NCI-H1417 treated with DMSO at 0.1 percent for 48 hours (cell line): ENCODE measurements at places on chromosomes 16 and 17.

DNA sequence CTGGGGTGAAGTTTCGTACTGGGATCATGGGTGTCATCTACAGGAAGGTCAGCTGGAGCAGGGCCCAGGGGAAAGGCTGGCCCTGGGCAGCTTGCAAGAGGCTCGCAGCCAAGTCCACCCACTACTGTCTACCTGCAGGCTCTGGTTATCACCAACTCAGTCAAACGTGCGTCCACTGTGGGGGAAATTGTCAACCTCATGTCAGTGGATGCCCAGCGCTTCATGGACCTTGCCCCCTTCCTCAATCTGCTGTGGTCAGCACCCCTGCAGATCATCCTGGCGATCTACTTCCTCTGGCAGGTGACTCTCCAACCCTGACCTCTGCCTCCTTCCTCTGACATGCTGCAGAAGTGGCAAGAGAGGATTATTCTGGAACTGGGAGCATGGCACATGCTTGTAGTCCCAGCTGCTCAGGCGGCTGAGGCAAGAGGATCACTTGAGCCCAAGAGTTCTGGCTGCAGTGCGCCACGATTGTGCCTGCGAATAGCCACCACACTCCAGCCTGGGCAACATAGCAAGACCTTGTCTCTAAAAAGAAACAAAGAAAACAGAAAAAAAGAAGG, 29.2 kb downstream of the ABCC3 start:
- DNase-seq = no peak

GRCh38 chr17:82865774-82866395, 26.1 kb upstream of the ZNF750 start:
- peak; percentile 42 for DNase-seq

- DNase-seq = peak; percentile 53
These were observed 65.2 kb upstream of the TOB1 start for GRCh38 chr17:50931144-50931908.

- no peak for DNase-seq
These were observed 109.1 kb upstream of the CDC42EP4 start for GRCh38 chr17:73420897-73421296.

DNA sequence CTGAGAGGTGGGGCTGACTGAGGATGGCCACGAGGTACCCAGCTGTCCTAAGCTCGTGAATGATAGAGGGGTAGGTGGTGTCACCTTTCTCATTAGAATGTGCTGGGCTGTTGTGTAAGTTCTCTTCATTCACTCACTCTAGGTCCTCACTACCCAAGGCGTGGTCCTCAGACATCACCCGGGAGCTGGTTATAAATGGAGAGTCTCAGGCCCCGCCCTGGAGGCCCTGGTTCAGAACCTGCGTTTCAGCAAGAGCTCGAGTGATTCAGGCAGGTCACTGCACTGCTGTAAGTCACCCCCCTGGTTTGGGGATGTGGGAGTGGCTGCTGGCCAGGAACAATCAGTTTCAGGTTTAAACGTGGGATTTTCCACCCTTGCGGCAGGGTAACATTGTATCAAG, 139.8 kb downstream of the FOXL1 start:
- no peak for DNase-seq

DNA sequence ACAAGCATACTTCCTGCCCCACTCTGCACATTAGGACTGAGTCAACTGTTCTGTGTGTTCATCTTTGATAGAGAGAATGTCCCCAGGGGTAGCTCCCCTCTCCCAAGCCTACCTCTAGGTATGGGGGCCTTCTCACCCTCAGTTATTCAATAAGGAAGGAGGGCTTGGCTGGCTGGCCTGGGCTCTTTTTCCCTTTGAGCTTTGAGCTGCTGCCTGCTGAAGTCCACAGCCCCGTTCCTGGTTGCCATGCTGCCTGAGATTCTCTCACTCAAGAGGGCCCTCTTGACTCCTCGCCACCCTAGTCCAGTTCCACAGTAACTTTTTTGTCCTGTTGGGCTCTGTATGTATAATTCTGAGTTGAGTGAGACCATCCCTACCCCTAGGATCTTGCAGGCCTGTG, 5.1 kb downstream of the B3GNT9 start:
- no peak for DNase-seq

GRCh38 chr16:30053376-30054015, 12.1 kb upstream of the ALDOA start:
- DNase-seq = peak; percentile 28

DNA sequence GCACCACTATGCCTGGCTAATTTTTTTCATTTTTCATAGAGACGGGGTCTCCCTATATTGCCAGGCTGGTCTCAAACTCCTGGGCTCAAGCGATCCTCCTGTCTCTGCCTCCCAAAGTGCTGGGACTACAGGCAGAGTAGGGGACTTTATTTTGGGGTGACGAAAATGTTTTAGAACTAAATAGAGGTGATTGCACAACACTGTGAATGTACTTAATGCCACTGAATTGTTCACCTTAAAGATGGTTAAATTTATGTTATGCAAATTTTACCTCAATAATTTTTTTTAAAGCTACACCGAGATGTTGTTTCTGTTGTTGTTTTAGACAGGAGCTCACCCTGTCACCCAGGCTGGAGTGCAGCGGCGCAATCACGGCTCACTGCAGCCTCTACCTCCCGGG, 111.9 kb upstream of the SEC14L1 start:
- DNase-seq = no peak

- DNase-seq = no peak
These were observed 139.0 kb downstream of the RPTOR start for GRCh38 chr17:80683625-80684104.

DNA sequence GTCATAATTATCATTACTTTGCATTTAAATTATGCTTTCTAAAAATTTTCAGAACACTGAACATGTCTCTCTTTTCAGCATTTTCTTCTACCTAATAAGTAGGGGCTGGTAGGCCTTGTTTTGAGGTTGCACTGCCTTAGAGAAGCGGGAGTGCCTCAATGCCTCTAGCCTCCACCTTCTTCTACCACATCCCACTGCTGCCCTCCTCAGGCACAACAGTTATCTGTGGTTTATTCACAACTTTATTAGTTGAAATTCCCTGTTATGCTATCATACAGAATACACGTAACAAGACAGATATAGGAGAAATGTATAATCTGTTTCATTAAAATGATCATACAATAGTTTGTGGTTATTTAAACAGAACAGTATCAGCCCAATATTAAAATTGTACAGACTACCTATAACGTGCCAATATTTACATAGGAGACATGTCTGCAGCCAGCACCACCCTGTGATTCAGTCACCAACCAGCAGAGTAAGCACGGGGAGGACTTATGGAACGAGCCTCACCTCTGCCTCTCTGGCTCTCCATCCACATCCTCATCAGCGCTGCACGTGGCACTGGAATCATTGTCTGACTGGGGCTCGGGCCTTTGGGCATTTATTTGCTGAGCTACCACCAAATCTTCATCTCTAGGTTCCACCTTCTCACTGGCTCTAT, 101.2 kb downstream of the TTC19 start:
- DNase-seq = no peak

GRCh38 chr17:40916366-40916765, 21.1 kb downstream of the KRT23 start:
- no peak for DNase-seq

- no peak for DNase-seq
These were observed 130.4 kb downstream of the ABCC12 start for GRCh38 chr16:48025359-48025758.

DNA sequence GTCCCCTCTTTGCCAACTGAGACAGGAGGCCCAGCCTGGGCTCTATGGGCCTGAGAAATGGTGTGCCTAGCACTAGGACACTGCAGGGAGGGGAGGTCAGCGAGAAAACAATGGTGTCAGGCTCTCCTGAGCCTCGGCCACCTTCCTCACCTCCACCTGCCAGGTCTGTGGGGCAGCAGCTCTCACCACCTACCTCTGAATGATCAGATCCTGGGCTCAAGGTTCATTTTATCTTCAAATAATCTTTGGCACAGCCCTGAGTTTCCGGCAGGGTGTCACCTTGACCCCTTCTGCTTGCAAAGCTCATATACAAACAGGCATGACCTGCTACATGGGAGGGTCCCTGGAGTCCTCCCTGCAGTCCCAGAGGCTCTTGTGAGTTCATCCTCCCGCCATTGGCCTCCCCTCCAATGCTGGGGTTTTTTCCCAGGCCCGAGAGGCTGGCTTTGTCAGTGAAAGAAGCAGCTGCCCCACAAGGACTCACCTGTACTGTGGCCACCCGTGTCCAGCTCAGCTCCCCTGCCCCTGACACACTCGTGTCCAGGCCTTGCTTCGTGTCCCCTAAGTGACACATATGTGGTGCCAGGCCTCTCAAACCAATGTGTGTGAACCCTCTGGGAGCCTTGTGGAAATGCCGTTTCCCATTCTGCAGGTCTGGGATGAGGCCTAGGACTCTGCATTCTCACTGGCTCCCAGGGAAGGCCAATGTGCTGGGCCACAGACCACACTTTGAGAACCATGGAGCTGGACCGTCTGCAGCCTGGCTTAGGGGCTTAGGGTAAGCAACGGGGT, 176.8 kb upstream of the CIBAR2 start:
- DNase-seq = no peak

DNA sequence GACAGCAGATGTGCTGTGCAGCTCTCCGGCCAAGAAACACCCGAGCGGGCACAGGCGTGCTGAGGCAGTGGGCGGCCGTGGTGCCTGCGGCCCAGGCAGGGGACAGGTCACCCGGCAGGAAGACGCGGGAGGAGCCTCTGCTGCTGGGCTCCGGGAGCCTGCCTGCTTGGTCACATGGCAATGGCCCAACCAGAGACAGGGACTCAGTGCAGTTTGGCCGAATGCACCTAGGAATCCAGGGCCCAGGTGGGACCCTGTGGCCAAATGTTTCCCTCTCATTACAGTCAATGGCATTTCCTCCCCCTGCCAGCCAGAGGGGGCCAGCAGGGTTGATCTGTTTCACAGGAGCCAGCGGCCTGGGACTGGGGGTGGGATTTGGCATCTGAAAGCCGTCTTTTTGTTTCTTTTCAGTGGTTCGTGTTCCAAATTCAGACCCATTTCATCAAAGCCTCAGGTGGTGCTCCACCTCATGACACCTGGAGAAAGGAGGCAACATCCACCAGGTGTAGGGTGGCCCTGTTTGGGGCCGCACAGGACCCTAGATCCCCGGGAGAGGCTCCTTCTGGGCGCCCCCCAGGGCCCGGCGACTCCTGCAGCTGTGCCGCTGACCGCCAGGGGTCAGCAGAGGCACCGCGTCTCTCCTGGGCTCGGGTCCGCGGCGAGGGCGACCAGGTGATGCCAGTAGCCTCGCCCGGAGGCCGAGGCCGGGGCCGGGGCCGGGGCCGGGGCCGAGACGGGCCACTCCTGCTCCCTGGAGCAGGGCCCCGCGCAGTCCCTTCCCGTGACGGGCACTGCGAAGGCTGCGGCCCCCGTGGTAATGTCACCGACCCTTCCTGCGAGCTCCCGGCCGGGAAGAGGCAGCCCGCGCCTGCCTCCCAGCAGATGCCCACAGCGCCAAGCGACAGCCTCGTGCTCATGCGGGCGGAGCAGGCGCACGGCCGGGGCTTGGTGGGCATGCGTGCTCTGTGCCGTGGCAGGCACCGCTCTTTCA, 118.5 kb downstream of the C16orf78 start:
- DNase-seq = no peak

DNA sequence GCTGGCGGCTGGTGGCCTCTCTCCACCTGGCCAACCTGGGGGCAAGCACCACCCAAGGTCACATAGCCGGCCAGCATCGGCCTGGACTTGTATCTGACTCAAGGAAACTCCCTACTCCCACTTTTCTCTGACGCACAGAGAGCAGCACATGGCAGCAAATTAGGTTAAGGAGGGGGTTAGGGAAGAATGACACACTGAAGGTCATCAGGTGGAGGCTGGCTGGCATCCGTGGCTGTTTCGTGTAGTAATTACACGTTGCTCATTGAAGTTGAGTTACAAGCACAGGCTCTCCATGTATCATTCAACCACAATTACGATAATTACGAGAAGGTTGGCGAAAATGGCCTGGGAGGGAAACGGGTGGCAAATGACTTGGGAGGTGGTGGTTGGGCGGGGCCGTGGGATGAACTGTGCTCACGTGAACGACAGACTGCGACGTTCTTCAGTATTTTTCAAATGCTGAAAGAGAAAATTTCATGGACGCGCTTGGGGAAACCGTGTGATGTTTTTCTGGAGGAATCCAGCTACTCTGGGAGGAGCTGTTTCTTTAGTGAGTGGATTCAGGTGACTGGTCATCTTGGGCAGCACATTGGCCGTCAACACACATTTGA, 4.0 kb upstream of the METRNL start:
- peak; percentile 32 for DNase-seq

DNA sequence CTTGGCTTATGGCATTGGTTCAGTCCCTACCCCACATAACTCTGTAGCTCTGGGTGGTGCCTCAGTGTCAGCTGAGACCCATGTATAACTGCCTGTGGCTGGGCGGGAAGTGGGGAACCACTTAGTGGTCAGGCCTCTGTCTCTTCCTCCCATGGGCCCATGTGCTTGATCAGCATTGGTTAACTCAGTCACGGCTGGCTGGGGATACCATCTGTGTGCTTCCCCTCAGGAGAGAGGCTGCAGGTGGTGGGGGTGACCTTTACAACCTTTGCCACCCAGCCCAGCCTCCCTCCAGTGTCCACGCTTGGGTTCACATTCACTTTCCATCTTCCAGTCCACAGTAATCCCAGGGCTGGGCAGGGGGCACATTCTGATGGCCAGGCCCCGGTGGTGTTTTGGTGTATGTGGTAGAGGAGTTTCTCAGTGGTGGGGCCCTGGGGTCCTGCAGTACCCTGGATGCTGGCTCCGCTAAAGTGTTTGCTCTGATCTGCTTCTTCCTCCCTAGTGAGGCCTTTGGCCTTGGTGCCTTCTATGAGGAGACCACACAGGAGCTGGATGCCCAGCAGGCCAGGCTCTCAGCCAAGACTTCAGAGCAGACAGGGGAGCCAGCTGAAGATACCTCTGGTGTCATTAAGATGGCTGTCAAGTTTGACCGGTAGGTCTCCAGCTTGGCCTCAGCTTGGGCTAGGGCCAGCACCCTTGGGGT, 10.2 kb upstream of the NFATC3 start:
- no peak for DNase-seq

DNA sequence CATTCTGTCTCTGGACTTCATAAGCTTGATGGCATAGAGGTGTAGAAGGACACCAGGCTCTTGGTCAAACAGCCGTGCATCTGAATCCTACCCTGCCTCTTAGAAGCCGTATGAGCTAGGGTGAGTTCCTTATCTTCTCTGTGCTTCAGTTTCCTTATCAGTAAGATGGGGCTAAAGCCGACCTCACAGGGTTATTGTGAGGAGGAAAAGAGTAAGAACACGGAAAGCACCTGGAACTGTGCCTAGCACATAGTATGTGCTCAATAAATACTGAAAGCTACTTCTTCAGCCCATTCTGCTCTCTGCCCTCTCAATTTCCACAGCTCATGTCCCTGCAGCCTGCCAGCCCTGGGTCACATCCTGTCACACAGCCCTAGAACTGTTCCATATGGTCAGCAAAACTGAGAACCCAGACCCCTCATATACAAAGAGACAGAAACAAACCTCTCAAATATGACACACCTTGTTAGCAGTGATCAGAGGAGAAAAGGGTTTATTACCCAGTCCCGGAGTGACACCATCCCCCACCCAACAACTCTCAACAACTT, 17.0 kb upstream of the UBTF start:
- no peak for DNase-seq
